ENCODE measurements at places on chromosomes 4 and X. TPM values are rescaled to one million over a fixed set of nuclear protein-coding genes. Genes with fewer than 3 reads are reported as not detected.

AREG gene
- polyA plus RNA-seq: 0.31 TPM

DNA sequence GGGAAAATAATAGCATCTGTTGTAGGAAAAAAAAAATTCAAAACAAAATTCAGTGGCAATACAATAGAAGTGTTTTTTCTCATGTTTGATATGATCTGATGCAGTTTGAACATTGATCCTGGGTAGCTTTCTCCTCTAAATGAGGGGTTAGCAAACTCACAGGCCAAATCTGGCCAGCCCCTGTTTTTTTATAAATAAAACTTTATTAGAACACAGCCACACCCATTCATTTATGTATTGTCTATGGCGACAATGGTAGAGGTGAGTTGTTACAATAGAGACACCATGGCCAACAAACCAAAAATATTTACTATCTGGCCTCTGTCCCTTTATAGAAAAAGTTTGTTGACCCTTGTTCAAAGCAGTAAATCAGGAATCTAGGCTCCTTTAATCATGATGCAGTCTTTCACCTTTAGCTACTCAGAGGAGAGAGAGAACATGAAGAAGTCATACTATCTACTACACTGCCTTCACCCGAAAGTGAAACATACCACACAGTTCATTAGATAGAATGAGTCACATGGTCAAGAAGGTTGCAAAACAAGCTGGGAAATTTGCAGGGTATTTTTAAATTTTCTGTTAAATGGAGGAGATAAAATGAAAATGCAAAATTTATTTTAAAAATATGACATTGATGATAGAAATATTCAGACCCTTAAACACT, 186.6 kb upstream of the MAOA start:
- no peak for DNase-seq

GRCh38 chrX:111886678-111887077, 10.7 kb downstream of the TRPC5OS start:
- DNase-seq: no peak

DNA sequence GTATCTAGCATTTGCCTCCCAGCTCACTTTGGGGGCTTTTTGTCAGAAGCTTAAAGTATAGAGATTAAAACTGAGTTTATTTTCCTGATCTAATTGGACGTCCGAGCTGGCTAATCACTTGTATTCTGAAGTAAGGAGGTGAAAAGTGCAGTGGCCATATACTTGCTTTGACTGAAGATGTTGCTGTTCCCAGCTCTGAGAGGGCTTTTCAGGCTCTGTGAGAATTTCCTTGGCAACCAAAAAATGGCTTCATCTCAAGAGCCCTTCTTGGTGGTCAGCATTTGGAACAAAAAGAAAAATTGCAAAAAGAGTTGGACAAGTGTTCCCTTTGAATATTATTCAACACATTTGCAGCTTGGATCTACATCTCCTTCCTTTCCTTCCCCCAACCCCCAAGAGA, 67.0 kb downstream of the SLC4A4 start:
- DNase-seq: no peak

- no peak for DNase-seq
Observed at GRCh38 chr4:87209182-87209581, 11.2 kb downstream of the KLHL8 start.
